Type B pancreatic cell (in vitro differentiated cells): ENCODE measurements at places on chromosomes 2 and 18. TPM values are rescaled to one million over a fixed set of nuclear protein-coding genes. Genes with fewer than 3 reads are reported as not detected.

DNA sequence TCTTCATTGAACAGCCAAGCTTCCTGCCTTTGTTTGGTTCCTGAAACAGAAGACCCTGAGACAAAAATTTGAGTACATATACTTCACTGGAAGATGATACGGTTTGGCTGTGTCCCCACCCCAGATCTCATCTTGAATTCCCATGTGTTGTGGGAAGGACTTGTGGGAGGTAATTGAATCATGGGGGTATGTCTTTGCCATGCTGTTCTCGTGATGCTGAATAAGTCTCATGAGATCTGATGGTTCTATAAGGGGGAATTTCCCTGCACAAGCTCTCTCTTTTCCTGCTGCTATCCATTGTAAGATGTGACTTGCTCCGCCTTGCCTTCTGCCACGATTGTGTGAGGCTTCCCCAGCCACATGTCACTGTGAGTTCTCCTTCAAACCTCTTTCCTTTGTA, 76.5 kb downstream of the BABAM2 start:
- no peak overlapping the region for H3K27ac ChIP-seq
- H3K36me3 ChIP-seq = peaks cover 20% of the 10 kb centered on the region
- H3K4me1 ChIP-seq = peaks cover 7% of the 10 kb centered on the region
- no peak overlapping the region for H3K4me3 ChIP-seq
- DNase-seq = no peak
- no peaks in the 10 kb centered on the region for H3K27me3 ChIP-seq

DNA sequence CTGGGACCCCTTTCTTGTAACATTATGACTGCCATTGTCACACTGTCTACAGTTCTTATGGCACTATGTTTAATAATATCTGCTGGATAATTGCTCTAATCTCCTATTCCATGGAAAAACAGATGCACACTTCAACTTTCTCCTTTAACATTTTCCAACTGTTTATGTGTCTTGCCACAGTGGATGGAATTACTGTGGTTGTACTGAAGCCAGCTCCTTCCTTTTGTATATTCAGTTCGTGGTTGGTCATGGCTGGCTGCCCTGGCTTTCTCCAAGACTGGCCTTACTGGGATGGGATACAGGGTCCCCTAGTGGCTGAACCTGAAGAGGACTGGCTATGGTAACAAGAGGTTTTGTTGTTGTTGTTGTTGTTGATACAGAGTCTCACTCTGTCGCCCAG, 113.9 kb downstream of the SS18 start:
- H3K4me3 ChIP-seq = no peak overlapping the region
- H3K36me3 ChIP-seq = no peaks in the 10 kb centered on the region
- H3K27ac ChIP-seq = no peak overlapping the region
- H3K27me3 ChIP-seq = no peaks in the 10 kb centered on the region
- no peak for DNase-seq
- no peaks in the 10 kb centered on the region for H3K4me1 ChIP-seq

- no peak overlapping the region for H3K4me3 ChIP-seq
- H3K36me3 ChIP-seq = no peaks in the 10 kb centered on the region
- no peaks in the 10 kb centered on the region for H3K4me1 ChIP-seq
- DNase-seq = no peak
Measured at GRCh38 chr18:57931038-57931437, 113.0 kb upstream of the NEDD4L start.

- DNase-seq = no peak
- peaks cover 2% of the 10 kb centered on the region for H3K4me1 ChIP-seq
- H3K27ac ChIP-seq = no peak overlapping the region
- H3K36me3 ChIP-seq = peaks cover 10% of the 10 kb centered on the region
- no peak overlapping the region for H3K4me3 ChIP-seq
Measured at GRCh38 chr2:215979620-215980019, 33.7 kb downstream of the MREG start.

DNA sequence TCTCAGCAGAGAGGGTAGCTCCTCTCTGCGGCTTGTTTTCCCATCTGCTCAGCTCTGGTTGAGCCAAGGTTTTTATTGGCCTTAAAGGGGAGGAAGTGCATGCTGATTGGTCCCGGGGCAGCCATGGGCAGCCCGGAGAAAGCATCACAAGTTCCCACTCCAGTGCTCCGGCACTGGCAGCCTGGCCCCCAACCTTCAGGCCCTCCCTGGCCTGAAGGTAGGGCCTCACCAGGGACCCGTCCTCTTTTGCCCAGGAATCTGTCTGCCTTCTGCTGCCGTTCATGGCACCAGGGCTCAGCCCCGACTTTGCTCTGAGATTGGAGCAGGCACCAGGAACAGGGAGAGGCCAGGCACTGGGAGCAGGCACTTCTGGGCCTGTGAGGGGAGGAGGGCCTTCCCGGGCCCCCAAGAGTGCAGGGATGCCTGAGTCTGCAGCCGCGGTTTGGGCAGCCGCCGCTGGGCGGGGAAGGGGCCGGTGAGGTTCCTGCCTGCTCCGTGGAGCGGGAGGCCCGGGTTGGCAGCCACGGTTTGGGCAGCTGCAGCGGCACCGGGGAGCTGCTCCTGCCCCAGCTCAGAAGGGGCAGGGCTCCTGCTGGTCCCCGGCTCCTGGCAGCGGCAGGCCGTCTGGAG, 17.5 kb upstream of the ILKAP start:
- H3K36me3 ChIP-seq = no peaks in the 10 kb centered on the region
- DNase-seq = no peak
- H3K27ac ChIP-seq = no peak overlapping the region
- H3K4me1 ChIP-seq = no peaks in the 10 kb centered on the region
- no peak overlapping the region for H3K4me3 ChIP-seq

- no peak for DNase-seq
- H3K4me3 ChIP-seq = no peak overlapping the region
- H3K27ac ChIP-seq = no peak overlapping the region
- no peaks in the 10 kb centered on the region for H3K4me1 ChIP-seq
- no peaks in the 10 kb centered on the region for H3K27me3 ChIP-seq
Measured at GRCh38 chr2:229287823-229288222, 16.7 kb upstream of the PID1 start.

GRCh38 chr2:234949762-234950434, 1.9 kb upstream of the SH3BP4 start:
- peak overlapping the region; percentile 93 for H3K4me3 ChIP-seq
- H3K36me3 ChIP-seq = no peaks in the 10 kb centered on the region
- DNase-seq = no peak
- peaks cover 37% of the 10 kb centered on the region for H3K4me1 ChIP-seq
- H3K27ac ChIP-seq = peak overlapping the region; percentile 96

GRCh38 chr2:197140045-197140444, 170.5 kb downstream of the ANKRD44 start:
- no peaks in the 10 kb centered on the region for H3K27me3 ChIP-seq
- no peak for DNase-seq
- H3K4me1 ChIP-seq = peaks cover 7% of the 10 kb centered on the region
- no peak overlapping the region for H3K4me3 ChIP-seq
- no peaks in the 10 kb centered on the region for H3K36me3 ChIP-seq

DNA sequence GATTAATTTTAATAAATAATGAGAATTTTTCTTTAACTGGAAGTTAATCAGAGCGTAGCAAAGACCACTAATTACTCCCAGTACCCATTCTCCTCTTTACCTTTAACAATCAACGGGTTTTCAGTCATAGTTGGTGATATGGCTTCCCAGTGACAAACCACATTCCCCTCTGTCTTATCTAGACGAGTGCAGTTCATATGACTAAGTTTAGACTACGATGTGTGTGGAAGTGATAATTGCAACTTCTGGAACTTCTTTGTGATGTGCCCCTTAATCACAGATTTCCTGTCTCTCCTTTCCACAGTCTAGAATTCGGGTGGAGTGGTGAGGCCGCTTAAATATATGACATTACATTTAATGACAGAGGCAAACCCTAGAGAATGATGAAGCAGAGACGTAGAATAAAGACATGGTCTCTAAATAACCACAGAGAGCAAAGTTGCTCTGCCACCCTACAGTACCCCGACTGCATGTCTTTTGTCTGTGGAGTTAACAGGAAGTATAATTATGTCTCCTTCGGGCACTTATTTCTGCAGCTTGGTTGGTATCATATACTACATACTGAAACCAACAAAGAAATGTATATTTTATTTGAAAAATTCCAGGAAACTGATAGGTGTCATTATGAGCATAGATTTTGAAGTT, 693.3 kb upstream of the CDH7 start:
- DNase-seq = no peak
- H3K4me3 ChIP-seq = no peak overlapping the region
- H3K27ac ChIP-seq = no peak overlapping the region
- H3K36me3 ChIP-seq = no peaks in the 10 kb centered on the region

GRCh38 chr2:181848261-181848886, 43.2 kb upstream of the ITPRID2 start:
- DNase-seq = no peak
- no peak overlapping the region for H3K4me3 ChIP-seq
- no peaks in the 10 kb centered on the region for H3K27me3 ChIP-seq
- peaks cover 8% of the 10 kb centered on the region for H3K4me1 ChIP-seq
- H3K36me3 ChIP-seq = no peaks in the 10 kb centered on the region

GRCh38 chr2:67572721-67573435, 175.7 kb downstream of the ETAA1 start:
- no peaks in the 10 kb centered on the region for H3K36me3 ChIP-seq
- H3K4me1 ChIP-seq = peaks cover 14% of the 10 kb centered on the region
- peaks cover 16% of the 10 kb centered on the region for H3K27me3 ChIP-seq
- H3K4me3 ChIP-seq = no peak overlapping the region

DNA sequence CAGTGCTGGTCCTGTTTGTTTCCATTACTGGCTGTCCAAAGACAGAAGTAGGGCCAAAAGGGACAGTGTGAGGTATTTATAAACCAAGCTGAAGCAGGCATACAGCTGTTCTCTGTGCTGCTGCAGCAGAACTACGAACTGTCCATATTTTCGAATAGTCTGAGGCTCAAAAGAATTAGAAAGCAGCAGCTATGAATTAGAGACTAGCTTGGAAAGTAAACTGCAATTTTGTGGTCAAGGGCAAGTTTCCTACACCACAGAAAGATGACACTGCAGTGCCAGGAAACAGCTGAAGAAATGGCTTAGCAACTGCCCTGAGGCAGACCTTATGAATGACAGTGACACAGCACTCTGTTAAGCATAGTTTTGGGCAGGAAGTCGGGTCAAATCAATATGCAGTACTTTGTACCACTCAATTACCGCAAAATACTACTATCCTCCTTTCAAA, 125.3 kb downstream of the TMEM131 start:
- peak overlapping the region; percentile 71 for H3K27ac ChIP-seq
- H3K4me3 ChIP-seq = peak overlapping the region; percentile 51
- H3K36me3 ChIP-seq = peaks cover 22% of the 10 kb centered on the region
- no peaks in the 10 kb centered on the region for H3K27me3 ChIP-seq

GRCh38 chr2:69604836-69605235, 38.7 kb downstream of the AAK1 start:
- H3K4me3 ChIP-seq = no peak overlapping the region
- H3K36me3 ChIP-seq = peaks cover 9% of the 10 kb centered on the region
- H3K27ac ChIP-seq = no peak overlapping the region
- H3K4me1 ChIP-seq = peaks cover 10% of the 10 kb centered on the region
- H3K27me3 ChIP-seq = no peaks in the 10 kb centered on the region

DNA sequence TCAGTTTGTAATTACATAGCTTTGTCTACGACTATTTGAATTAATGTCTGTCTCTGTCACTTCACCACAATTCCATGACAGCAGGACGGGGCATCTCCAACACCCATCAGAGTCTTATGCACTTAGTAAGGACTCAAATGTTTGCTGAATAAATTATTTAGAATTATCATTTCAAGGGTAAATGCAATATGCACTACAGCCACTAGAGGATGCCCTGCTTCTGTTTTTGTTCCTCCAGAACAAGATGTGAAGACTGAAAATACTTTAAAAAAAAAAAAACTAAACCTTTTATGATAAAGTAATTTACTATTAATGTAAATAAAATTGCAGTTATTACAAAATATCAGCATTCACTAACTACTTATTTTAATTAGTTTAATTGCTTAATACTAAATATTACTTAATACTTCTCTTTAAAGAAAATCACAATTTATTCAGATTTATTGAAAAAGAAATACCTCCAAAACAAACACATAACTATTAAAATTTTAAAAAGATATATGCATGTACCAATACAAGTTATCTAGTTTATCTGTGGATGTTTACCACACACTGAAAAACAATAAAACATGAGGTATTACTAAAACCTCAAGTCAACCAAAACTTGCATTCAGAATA, 3.2 kb downstream of the PIGN start:
- peak overlapping the region; percentile 28 for H3K27ac ChIP-seq
- H3K4me1 ChIP-seq = peaks cover 10% of the 10 kb centered on the region
- DNase-seq = no peak

DNA sequence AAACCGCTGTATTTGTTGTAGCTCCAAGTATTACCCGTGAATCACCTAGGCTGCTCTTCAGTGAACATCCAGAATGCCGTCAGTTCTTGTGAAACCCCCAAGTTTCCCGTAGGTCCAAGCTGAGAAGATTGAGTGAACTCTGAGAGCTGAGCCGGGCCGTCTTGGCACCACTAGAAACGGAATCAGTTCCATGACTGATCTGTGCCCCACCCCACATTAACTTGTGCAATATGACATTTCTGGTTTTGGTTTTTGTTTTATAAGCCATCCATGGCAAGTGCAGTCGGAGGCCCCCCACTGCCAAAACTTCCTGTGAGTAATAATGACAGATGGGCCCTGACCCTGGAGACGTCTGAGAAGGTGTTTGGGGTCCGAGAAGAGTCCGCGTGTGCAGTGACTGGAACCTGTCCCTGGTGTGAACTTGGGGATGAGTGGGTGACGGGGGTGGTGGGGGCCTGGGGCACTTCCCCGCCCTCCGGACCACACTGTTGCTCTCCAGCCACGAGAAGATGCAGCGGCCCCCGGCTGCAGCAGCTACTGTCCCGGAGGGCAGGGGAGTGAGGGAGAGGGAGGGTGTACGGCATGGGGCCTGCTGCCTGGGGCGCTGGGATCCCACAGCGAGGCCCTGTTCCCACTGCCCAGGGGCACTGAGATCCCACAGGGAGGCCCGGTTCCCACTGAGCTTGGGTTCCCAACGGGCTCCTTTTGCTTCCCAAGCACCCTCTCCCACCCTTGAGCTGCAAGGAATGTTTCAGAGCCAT, 26.5 kb downstream of the NFATC1 start:
- H3K36me3 ChIP-seq = no peaks in the 10 kb centered on the region
- DNase-seq = no peak
- peaks cover 17% of the 10 kb centered on the region for H3K4me1 ChIP-seq
- H3K27me3 ChIP-seq = peaks cover 6% of the 10 kb centered on the region

GRCh38 chr2:225842939-225843338, 443.4 kb downstream of the NYAP2 start:
- no peak for DNase-seq
- no peaks in the 10 kb centered on the region for H3K4me1 ChIP-seq
- peaks cover 3% of the 10 kb centered on the region for H3K27me3 ChIP-seq
- H3K27ac ChIP-seq = no peak overlapping the region

DNA sequence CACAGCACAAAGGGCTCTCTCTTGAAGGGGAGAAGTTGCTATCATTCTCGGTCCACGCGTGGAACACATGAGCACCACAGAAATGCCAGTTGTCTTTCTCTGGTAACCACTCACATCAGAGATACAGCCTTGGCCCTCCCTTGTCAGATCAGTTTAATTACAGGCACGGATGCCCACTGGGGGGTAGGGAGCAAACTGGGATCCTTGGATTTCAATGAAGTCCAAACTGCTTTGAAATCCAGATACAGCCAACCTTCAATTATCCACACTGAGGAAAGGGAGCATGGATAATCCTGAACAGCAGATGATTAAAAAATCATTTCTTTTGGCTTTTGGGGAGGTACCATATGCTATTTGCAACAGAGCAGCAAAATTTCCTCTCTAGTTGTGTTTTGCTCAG, 63.7 kb upstream of the DAPL1 start:
- H3K4me3 ChIP-seq = no peak overlapping the region
- no peak for DNase-seq
- H3K27ac ChIP-seq = no peak overlapping the region
- H3K4me1 ChIP-seq = peaks cover 45% of the 10 kb centered on the region
- no peaks in the 10 kb centered on the region for H3K27me3 ChIP-seq

SGPP2 gene
- 7.0 and 22.4 TPM in 2 replicates for total RNA-seq

ELOA2 gene
- not detected in 2 replicates for total RNA-seq

MEP1B gene
- 1.7 and 2.7 TPM in 2 replicates for total RNA-seq

PROM2 gene
- 18.5 and 31.5 TPM in 2 replicates for total RNA-seq

GPBAR1 gene
- total RNA-seq = 2.1 and 5.7 TPM in 2 replicates

IL36A gene
- total RNA-seq = not detected in 2 replicates

ZBTB14 gene
- total RNA-seq = 11.4 and 12.8 TPM in 2 replicates

PROKR1 gene
- total RNA-seq = 0.10 and 0.41 TPM in 2 replicates

HOXD12 gene
- not detected in 2 replicates for total RNA-seq
